ENCODE measurements at places on chromosomes 16 and 17. TPM values are rescaled to one million over a fixed set of nuclear protein-coding genes. Genes with fewer than 3 reads are reported as not detected.

GRCh38 chr17:68646626-68647526, 45.7 kb upstream of the FAM20A start:
- no peak for DNase-seq

GRCh38 chr17:11366272-11366850, 125.3 kb downstream of the SHISA6 start:
- DNase-seq = no peak

GRCh38 chr17:67718325-67718941, 697 bp downstream of the NOL11 start:
- peak; percentile 29 for DNase-seq

Gene MYH2
- 0.23 TPM for total RNA-seq

Gene SLC47A2
- total RNA-seq = 24.8 TPM

Gene NPW
- total RNA-seq = not detected

- peak; percentile 23 for DNase-seq
Observed at GRCh38 chr16:50246299-50247122, 19.8 kb upstream of the ADCY7 start.

DNA sequence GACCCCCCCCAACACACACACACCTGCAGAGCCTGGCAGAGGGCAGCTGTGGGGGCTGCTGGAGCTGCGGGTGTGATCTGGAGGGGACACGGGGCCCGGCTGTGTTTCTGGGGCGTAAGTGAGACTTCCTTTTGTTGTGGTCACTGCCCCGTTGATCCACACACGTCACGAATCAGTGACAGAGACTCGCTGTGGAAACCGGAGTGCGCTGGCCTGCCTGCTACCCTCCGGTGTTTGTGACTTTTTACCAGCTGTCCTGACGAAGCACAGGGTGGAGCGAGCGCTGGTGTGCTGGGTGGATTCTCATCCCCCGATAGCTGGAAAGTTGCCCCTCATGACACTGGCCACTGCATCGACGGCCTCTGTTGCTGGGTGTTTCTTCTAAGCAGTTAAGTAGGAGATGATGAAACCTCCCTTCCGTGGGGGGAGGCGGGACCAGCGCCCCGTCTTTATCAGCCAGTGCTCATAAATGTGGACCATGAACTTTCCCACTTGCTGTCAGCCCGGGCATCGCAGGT, 2.3 kb downstream of the METRNL start:
- no peak for DNase-seq

Gene AXIN2
- 9.0 TPM for total RNA-seq

DNA sequence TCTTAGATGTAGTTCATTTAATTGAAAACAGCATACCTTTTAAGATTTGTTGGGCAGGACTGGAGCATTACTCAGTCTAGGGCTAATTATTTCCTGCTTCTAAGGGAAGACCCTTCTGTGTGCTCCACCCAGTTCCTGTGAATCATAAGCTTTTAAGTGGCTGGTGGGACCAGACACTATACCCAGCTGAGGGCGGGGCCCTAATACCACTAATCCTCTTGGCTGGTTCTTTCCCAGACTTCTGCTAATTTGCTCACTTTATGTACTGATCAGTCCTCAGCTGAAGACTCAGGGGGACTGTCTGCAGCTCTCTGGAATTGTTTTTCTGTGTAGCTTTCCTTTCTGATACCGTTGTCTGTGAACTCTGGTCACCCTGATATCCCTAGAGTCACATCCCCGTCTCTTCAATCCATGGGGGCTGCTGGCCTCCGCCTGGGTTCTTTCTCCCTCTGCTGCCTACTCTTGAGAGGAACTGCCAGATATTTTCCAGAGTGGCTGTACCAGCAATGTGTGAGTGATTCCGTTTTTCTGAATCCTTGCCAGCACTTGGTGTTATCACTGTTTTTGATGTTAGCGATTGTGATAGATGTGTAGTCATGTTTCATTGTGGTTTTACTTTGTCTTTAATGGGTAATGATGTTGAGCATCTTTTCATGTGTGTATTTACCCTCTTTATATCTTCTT, 35.1 kb downstream of the MFSD11 start:
- DNase-seq = peak; percentile 82

GRCh38 chr16:85335584-85336491, 223.6 kb upstream of the CIBAR2 start:
- no peak for DNase-seq

Gene NGFR
- total RNA-seq = 3.6 TPM

DNA sequence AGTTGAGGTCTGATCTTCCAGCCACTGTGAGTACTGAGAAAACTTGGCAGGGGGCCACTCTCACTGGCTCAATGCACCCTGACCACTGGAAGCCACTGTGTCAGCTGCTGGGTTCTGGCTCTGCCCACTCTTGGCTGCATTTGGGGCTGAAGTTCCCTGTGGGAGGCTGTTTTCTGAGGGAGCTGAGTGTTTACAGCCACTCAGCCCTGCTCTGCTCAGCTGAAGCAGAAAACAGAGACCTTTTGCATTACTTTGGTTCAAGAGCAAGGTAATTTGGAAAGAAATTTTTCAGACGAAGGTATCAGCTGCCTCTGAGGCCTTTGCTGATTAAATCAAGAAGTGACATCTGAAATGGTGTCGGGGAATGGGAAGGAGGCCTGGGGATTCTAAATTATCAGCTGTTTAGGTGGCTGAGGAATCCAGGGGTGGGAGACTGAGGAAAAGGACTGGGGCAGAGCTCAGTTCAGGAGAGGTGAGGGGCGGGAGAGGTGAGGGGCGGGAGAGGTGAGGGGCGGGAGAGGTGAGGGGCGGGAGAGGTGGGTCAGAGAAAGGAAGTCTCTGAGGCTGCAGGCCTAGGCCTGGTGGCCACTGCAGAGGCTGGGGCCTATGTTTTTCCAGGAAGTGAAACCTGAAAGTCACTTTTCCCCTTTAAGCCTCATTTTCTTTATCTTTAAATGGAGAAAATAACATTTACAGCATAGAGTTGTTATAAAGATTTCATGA, at the start of gene ACSM5:
Gene ACSM5 (plus strand): TSS at position 137 of the 723 bp plus-strand sequence. CDS start 1,951 bp downstream, outside the sequence.
- peak; percentile 84 for DNase-seq

GRCh38 chr17:1947229-1947742, 77.8 kb downstream of the RTN4RL1 start:
- DNase-seq = no peak

Gene TP53TG3B
- 1.4 TPM for total RNA-seq

DNA sequence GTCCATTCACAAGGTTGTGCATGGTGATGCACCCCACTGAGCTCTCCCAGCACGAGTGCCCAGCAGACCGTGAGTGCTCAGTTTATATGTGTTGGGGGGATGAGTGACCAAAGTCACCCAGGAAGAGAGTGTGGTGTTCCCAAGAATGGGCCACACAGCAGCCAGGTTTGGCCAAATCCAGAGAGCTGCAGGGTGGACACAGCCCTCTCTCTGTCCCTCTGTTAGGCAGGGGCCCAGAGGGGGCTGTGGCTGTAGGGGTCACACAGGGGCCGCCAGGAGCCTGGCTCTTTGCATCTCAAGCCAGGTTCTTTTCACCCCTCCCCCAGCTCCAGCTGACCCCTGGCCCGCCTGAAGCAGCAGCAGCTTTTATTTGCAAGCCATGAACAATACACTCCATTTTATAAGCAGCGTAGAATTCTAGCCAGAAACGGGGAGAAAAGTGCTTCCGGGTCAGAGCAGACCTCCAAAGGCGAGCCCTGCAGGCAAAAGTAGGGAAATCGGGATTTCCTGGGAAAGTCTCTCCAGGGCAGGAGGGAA, 13.3 kb downstream of the COTL1 start:
- no peak for DNase-seq

DNA sequence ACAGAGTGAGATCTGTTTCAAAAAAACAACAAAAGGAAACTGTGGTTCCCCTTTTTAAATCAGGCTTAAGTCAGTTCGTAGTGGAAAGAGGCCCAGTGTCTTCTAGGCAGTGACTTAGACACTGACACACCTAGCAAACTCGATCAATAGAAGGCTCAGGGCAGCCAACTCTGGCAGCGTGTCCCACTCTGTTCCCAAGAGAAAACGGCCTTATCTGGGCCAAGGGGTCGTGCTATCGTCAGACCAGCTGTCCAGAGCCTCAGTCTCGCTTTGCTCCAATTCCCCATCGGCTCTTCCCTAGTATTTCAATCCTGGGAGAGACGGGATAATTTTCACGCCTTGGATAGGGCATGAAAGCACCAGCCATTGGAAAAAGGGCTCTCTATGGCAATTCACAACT, 72.9 kb downstream of the SLC5A11 start:
- DNase-seq = no peak

DNA sequence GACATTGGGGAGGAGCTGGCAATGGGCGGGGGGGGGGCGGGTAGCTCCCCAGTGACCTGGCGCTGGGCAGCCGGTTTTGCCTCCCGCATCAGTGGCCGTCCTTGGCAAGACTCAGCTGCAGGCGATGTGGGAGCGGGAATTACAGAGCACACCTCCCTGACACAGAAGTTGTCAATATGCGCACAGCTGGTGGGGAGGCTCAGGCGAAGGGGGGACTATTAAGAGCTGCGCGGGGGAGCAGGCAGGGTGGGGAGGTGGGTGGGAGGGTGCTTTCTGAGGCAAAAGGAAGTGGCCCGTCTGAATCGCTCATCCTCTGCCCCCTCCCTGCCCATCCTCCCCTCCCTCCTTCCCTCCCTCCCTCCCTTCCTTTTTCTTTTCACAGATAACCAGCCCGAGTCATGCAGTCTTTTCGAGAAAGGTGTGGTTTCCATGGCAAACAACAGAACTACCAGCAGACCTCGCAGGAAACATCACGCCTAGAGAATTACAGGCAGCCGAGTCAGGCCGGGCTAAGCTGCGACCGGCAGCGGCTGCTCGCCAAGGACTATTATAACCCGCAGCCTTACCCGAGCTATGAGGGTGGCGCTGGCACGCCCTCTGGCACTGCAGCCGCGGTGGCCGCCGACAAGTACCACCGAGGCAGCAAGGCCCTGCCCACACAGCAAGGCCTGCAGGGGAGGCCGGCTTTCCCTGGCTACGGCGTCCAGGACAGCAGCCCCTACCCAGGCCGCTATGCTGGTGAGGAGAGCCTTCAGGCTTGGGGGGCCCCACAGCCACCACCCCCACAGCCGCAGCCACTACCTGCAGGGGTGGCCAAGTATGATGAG, 44.0 kb downstream of the SREBF1 start:
- DNase-seq = no peak

Gene SEZ6L2
- total RNA-seq = 28.5 TPM

DNA sequence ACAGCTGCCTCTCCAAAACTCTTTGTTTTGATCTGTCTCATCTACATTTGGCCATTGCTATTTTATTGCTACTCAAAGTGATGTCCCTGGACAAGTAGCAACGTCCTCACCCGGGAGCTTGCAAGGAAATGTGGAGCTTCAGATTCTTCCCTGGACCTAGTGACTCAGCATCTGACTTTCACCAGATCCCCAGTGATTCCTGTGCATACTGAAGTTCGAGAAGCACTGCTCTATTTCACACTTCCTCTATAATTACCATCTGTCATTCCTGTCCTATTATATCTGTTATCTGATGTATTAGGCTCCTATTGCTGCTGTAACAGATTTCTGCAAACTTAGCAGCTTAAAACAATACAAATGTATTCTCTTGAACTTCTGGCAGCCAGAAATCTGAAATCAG, 28.5 kb upstream of the VAT1L start:
- DNase-seq = no peak

Gene GAST
- total RNA-seq = not detected

GRCh38 chr16:77043076-77043475, 147.9 kb upstream of the MON1B start:
- no peak for DNase-seq

DNA sequence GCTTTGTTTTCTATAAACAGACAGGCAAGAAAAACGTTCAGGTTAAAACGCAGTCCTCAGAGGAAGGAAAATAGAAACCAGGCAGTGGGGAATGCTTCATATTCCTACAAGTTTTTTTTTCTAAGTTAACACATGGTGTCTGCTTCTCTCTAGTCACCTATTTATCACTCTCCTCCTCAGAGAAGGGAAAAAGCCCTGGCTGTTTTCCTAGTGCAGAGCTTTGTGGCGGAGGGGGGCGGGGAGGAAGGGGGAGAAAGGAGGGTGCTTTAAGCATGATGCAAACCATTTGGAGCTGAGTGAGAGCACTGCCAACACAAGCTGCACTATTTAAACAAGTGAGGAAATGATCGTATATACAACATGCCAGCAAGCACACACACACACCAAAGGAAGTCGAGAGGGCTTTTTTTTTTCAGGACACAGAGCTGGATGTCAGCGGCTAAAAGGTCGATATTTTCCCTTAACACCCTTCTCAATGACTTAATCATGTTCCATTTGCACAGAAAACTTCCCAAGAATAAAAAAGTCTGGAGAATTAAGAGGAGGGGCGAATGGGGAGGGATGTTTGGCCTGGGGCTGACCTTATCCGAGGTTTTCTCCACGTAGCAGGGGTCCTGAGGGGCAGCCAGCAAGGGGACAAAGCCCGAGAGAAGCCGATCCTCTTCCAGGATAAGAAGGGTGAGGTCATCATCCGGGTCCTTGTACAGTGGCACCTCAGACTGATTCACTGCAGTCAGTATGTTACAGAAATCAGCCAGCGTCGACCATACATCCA, 117.4 kb downstream of the HIC1 start:
- DNase-seq = peak; percentile 87

Gene METRNL
- 238 TPM for total RNA-seq

Gene SMARCE1
- total RNA-seq = 83.9 TPM

DNA sequence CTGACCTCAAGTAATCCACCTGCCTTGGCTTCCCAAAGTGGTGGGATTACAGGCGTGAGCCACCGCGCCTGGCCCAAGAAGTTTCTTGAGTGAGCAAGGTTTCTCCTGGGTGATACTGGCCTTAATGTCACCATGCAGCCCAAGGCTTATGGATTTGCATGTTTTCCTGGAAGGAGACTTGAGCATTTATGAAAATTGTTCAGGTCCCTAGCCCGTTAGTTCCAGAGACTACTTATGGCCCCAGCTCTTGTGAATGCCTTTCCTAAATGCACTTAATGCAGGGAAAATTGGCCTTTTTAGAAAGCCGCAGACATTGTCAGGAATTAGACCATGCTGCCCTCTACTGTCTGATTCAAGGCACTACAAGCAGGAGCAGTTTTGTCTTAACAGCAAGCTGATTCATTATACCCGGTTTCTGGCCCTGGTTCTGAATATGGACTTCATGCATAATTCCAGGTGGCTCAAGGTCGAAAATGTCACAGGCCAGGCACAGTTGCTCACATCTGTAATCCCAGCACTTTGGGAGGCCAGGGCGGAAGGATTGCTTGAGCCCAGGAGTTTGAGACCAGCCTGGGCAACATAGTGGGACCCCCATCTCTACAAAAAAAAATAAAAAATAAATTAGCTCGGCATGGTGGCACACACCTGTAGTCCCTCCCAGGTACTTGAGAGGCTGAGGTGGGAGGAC, 91.3 kb downstream of the SNX29 start:
- DNase-seq = peak; percentile 56

DNA sequence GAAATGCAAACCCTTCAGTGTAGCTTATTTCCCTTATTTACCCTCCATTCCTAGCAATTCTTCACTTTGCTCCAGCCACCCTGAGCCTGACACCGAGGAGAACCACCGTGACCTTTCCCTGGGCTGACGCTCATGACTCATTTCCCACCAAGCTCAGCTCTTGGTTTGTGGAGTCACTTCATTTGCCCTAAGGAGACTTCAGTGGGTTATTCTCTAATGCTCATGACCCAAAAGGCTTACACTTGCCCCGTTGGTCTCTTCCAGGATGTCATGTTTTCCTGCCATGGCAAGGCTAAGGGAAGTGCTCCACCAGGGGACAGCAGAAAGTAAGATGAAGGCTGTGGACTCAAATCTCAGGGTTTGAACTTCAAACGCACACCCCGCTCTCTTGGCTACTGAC, 161.0 kb downstream of the CBLN1 start:
- DNase-seq = no peak

Gene CCL11
- total RNA-seq = not detected

Measured in MG63 (cell line).